ENCODE measurements at places on chromosomes 13 and 19. TPM values are rescaled to one million over a fixed set of nuclear protein-coding genes. Genes with fewer than 3 reads are reported as not detected.
A peak's percentile ranks its signal among the peaks of the same experiment; 100 is the strongest.

DNA sequence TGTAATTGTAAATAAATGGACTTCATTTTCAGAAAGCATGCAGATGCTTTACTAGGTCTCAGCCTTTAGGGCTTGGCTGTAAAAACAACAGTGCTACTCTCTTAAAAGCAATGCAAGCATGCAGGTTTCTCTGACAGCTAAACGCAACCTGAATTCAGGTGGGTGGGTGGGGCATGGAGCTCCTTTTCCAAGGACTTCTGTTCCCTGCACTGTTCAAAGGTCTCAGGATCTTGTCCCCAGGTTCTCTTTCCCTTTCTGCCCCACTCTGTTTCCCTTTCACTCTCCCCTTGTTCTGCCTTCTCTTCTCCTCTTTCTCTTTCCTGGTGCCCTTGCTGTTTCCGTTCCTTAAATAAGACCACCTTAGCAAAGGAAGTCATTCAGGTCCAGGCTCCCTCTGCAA lies 1527.5 kb upstream of the SLC10A2 start:
- no peak for DNase-seq

GRCh38 chr19:8449830-8450229 lies 5.1 kb downstream of the HNRNPM start:
- no peak for DNase-seq

GRCh38 chr13:39349391-39349960 lies 253.5 kb downstream of the LHFPL6 start:
- no peak for DNase-seq

- no peak for DNase-seq
These were observed 13.2 kb downstream of the GADD45B start for GRCh38 chr19:2488942-2489731.

DNA sequence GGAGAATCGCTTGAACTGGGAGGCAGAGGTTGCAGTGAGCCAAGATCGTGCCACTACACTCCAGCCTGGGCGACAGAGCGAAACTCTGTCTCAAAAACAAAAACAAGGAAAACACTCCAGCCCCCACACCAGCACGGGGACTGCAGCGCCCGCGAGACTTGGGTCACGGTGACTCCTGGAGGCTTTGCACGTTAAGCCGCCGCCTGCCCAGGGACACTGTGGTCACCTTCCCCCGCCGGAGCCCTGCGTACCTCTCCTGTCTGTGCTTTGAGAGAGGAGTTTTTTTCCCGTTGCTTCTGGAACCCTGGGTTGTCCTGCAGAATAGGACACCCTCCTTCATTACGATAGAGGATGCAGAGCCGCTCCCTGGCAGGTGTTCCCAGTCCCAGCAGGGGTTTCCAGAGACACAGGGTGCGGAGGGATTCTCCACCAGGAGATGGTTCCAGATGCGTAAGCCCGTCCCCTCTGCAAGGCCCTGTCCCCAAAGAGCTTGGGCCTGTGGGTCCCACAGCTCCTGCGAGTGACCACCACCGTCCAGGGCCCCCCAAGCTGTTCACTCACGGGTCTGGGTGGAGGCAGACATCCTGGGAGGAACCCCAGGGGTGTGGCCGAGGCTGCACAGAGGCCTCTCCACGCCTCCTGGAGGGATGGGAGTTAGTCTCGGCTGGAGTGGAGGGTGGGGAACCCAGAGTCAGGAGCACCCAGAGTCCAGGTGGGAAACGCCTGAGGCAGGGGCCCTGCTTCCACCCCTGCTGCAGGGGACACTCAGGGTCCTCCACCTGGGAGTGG lies 42.8 kb upstream of the NDUFS7 start:
- DNase-seq = no peak

GRCh38 chr19:46975925-46976782 lies 43.5 kb upstream of the NPAS1 start:
- peak; percentile 97 for DNase-seq

Gene CGB2
- total RNA-seq = not detected

GRCh38 chr13:77989281-77989680 lies 70.7 kb upstream of the EDNRB start:
- DNase-seq = no peak

- no peak for DNase-seq
These were observed 36.6 kb upstream of the OXGR1 start for GRCh38 chr13:97030705-97031452.

DNA sequence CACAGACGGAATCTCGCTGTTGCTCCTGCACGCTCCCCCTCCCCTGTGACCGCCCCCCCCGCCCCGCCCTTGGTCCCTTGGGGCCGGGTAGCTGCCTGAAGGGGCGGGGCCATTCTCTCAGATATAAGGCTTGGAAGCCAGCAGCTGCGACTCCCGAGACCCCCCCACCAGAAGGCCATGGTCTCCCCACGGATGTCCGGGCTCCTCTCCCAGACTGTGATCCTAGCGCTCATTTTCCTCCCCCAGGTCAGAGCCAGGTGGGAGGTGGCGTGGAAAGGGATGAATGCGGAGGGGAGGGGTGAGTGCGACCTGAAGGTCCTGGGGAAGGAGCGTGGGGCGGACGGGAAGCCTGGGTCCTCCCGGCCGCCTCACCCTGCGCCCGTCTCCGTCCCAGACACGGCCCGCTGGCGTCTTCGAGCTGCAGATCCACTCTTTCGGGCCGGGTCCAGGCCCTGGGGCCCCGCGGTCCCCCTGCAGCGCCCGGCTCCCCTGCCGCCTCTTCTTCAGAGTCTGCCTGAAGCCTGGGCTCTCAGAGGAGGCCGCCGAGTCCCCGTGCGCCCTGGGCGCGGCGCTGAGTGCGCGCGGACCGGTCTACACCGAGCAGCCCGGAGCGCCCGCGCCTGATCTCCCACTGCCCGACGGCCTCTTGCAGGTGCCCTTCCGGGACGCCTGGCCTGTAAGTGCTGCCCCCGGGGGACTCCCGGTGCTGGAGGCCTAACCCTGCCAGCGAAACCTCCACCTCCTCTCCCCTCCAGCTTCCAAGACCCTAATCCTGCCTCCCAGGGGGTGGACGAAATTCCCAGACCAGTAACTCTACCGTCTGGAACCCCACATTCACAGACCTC lies at the start of gene DLL3:
DLL3 (plus strand) TSS at position 150 of the 845 bp plus-strand sequence; CDS start at position 178, 28 bp downstream.
- no peak for DNase-seq

DNA sequence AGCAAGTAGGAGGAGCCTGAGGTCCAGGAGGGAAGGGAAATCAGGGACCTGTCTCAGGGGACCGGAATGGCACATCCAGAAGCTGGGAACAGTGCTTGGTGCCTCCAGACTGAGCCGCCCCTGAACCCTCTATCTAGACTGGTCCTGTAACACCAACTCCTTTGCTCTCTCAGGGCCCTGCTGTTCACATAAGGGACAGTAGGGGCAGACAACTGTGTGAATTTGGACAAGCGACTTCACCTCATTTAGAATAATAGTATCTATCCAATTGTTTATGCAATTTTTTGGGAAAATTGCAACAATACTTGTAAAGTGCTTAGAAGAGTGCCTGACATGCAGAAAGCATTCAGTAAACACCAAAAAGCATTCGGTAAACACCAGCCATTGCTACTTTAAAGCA lies 14.0 kb downstream of the SYMPK start:
- DNase-seq = no peak

Gene ATP1A3
- total RNA-seq = 4.7 TPM

Gene CCNE1
- 3.2 TPM for total RNA-seq

DNA sequence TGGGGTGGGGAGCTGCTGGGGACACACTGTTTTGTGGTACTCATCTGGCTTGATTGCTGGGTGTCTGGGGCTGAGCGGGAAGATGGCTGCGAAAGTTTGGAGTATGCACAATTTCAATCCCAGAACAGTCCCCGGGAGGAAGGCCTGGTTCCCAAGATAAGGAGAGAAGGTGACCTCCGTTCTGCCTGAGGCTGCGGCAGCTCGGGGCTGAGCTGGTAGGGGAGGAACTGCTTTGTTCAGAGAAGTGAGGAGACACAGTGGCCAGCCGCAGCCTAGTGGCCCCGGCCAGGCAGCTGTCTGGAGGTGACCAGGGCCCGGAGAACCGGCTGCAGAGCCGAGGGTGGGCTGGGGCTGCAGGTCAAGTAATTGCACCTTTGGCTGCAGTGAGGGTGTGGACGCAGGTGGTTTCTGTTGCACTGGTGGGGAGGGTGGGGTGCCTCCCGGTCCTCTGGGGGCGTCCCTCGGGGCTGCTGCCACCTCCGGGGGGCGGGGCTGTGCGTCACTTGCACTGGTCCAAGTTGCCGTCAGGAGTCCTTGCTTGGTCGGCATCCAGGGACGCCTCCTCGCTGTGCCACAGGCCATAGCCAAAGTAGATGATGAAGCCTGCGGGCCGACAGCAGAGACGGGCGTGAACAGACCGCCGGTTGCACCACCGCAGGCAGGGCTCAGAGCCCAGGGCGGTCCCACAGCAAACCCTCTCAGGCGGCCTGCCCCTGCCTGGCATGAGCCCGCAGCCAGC lies 81.3 kb downstream of the SLC7A1 start:
- DNase-seq = no peak

GRCh38 chr19:30570194-30570593 lies 198.0 kb downstream of the ZNF536 start:
- DNase-seq = no peak

Gene KLK14
- total RNA-seq = not detected

DNA sequence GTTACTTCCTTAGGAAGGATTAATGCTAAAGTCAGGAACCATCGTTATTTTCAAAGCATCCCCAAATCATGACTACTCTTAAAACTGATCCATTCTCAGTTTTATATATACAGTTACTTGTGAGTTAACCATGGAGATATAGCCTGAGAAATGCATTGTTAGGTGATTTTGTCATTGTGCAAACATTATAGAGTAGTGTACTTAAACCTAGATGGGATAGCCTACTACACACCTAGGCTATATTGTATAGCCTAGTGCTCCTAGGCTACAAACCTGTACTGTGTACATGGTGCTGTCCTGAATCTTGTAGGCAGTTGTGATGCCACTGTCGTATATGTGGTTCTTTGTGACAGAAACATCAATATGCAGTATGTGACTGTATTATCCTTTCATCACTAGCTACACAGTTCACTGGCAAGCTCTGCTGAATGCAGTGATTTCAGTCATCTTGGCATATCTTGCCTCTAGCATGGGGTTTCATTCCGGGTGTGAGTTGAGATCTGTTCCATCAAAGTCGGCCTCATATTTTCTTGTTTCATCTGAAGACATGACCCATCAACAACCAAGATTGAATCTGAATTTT lies 45.3 kb downstream of the CDK8 start:
- no peak for DNase-seq

Gene RXFP2
- not detected for total RNA-seq

DNA sequence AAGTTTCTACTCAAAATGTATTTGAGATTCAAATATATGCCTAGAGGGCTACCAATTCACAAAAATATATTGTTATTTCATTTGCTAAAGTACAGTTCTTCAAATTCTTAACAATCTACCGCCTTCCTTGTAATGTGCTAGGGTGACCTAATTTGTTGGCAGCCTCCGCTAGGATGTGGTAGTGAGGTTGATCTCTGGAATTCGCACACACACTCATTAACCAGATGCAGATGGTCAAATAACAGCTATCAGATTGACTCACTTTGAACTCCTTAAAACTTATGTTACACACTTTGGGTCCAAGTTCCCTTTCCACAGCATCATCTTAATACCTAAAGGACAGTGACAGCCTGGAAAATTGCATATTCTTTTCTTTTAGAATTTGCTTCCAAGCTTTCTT lies 367.3 kb downstream of the DCT start:
- no peak for DNase-seq

- DNase-seq = no peak
These were observed 1.3 kb downstream of the TNNT1 start for GRCh38 chr19:55147545-55148251.

Gene PRR22
- total RNA-seq = 0.98 TPM

DNA sequence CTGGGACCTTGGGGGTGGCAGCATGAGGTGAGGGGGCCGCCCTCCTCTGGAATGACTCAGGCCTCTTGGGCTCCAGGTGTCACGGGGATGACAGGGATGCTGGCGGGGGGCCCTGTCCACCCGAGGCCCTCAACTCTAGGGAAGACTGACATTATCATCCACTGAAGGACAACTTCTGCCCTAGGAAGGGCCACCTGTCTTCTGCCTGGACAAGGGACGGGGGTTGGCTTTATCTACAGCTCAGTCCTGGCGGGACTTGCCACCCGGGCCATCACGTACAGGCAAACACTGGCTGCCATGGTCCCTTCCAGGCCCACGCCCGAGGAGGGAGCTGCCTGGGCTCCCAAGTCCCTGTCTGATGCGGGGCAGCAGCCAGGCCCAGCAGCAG lies 130.7 kb downstream of the STK24 start:
- DNase-seq = no peak

DNA sequence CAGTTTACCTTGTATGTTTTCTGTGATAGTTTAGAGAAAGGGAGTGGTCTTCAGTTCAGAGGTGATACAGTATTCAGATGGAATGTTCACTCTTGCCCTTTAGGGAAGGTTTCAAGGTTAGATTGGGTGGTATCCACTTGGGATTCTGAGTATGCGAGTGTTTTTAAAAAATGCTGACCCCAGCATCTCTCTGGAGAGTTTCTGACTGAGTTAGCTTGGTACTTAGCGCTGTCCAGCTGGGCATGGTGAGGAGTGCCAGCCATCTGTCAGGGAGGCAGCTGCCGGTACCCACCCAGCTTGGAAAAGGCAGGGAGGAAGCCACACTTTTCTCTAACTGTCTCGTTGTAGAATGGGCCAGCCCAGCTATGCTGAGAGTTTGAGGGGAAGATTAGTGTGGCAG lies 63.3 kb downstream of the ARHGEF7 start:
- no peak for DNase-seq

DNA sequence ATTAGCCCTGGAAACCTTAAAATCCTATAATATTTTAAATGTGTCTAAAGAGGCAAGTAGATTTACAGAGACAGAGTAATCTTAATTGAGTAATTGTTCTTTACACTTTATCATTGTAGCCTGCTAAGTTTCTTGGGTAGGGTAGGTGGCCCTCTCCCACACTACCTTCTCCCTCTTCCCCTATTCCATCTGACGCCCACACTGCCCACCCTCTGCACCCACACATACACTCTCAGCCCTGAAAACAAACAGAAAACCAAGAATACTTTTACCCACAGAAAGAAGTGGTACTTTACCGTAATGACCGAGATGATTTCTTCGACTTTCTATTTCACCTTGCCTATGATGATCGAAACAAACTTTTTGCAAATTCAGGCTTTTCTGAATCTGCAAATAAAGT lies 320.4 kb upstream of the OBI1 start:
- DNase-seq = no peak

- no peak for DNase-seq
These were observed 13.9 kb upstream of the FBXL3 start for GRCh38 chr13:77040835-77041234.

DNA sequence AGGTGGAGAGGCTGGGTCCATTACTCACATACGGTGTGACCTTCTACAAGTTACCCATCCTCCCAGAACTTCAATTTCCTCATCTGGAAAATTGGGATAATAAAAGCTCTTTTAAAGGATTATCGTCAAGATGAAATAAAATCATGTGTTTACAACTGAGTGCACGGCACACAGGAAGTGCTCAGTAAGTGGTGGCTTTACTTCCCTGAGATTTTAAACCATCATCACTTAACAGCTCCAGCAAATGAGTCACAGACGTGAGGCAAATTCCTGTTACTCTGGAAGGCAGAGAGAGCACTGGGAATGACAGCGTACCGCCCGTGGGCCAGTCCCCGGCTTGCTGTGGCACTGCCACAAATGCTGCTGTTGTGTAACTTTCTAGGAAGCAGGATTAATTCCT lies 64.1 kb downstream of the MRPL57 start:
- DNase-seq = no peak

- no peak for DNase-seq
These were observed 4.7 kb downstream of the LENG1 start for GRCh38 chr19:54154603-54155345.
